ENCODE measurements at places on chromosomes 13 and 19.
A peak's percentile ranks its signal among the peaks of the same experiment; 100 is the strongest.

DNA sequence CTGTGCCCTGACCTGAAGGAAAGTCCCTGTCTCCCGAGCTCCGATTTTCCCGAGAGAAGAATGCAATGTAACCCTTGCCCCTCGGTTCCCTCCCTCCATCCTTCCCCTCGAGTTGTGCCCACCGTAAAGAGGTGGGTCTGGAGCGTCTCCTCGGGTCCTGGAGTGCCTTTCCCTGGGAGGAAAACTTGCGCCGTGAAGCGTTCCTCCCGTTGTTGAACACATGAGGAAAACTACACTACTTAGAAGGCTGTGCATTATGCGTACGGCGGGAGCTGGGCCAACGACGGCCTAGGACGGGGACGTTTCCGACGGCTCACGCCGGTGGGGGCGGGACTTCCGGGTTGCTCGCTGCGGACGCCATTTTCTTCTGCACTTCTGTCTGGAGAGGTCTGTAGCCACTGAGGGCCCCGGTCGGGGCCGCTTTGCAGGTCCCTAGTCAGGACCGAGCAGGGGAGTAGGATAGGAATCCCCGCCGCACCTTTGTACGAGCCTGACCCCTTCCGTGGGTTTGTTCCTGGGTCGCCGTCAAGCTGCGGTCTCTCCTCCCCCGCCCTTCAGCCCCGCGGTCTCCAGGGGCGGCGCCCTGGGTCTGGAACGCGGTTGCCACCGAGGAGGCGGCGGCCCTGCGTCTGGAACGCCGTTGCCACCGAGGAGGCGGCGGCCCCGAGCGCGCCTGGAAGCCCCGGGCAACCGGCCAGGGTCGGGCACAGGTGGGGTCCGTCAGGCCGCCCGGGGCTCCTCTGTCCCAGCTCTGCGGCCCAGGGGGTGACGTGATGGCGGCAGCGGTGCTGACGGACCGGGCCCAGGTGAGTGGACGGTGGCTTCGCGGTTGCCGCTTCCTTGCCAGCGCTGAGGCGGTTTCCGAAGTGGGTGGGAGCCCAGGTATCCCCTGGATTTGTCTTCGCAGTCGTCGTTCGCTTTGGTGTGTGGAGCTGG, at the start of gene ZNF264:
Gene ZNF264, plus strand, starts transcription at position 360 of the 936 bp plus-strand sequence. Its CDS starts 414 bp downstream, at position 774.
- peak; percentile 81 for DNase-seq

DNA sequence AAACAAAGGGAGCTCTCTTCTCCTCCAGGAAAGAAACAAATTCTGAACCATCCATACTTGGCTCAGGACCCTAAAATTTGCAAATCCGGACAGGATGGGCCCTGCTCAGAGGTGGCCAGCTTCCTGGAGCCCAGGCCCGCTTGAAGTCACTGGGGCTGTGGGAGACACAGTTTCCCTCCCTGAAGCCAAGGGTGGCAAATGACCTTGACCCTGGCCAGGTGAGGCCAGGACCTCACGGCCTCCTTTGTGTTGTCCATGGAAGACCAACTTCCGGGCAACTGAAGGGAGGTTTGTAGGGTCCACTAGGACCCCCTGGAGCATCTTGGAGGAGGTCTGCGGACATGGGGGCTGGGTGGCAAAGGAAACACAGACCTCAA, 5.5 kb downstream of the NANOS3 start:
- DNase-seq, result no peak

DNA sequence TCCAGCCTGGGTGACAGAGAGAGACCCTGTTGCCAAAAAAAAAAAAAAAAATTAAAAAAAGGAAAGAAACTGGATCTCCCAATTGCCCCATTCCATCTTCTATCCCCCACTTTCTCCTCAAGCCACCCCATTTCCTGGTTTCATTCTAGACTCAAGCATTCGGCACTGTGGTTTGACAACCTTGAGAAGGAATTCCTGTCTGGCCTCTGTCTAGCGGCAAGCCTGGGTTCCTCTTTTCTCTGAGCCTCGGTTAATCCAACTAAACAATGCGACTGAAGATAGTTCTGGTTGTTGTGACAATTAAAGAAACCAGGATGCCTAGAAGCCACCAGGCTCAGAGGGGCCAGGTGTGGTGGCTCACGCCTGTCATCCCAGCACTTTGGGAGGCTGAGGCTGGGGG, 3.3 kb upstream of the C3 start:
- no peak for DNase-seq

DNA sequence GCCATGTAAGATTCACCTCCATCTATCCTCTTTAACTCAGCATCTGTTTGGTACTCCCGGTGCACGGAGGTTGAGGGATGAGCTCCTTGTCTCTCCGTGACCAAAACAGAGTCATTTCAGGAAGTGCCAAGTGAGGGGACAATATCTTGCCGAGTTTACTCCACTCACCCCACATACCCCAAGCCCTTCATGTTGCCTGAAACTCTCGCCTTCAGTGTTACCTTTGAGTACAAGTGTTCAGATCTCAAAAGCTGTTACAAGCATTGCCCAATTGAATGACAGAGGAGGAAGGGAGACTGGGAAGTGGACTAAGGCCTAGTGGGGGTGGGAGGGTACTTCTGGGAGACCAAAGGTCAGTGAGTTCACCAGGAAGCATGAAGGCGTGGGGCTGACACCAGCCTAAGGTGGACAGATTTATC, 6.0 kb upstream of the SIGLEC12 start:
- DNase-seq, result no peak

GRCh38 chr13:76019421-76020044, 383.4 kb downstream of the LMO7 start:
- no peak for DNase-seq

DNA sequence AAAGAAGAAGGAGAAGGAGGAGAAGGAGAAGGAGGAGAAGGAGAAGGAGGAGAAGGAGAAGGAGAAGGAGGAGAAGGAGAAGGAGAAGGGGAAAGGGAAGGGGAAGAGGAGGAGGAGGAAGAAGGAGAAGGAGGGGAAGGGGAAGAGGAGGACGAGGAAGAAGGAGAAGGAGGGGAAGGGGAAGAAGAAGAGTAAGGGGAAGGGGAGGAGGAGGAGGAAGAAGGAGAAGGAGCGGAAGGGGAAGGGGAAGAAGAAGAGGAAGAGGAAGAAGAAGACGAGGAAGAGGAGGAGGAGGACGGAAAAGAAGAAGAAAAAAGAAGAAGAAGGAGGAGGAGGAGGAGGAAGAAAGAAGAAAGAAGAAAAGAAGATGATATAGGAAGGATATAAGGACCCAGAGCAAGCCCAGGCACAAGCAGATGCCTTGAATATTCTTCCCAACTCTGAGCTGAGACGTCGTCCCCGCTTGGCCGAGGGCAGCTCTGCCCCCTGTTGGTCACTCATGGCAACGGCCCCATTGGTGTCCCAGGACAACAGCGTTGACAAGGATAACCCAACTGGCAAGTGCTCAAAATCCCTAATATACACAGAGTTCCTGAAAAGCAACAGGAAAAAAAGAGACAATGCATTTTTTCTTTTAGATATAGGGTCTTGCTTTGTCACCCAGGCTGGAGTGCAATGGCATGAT, 30.6 kb upstream of the IGSF23 start:
- DNase-seq, result no peak

DNA sequence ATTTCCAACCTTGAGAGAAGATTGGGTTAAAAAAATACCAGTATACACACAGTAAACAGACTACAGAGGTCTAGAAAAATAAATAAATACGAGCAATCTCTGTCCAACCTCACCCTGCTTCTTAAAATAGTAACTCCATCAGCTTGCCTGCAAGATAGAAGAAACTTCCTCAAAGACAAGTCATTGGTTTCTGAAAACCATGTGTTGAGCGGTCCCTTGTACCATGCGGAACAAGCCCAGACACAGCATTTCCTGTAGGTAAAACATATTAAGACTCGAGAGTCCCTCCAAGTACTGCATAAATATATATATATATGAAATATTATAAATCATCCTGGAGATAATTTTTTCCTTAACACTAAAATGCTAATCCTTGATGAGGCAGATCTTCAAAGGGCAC, 157.4 kb downstream of the MZT1 start:
- no peak for DNase-seq

DNA sequence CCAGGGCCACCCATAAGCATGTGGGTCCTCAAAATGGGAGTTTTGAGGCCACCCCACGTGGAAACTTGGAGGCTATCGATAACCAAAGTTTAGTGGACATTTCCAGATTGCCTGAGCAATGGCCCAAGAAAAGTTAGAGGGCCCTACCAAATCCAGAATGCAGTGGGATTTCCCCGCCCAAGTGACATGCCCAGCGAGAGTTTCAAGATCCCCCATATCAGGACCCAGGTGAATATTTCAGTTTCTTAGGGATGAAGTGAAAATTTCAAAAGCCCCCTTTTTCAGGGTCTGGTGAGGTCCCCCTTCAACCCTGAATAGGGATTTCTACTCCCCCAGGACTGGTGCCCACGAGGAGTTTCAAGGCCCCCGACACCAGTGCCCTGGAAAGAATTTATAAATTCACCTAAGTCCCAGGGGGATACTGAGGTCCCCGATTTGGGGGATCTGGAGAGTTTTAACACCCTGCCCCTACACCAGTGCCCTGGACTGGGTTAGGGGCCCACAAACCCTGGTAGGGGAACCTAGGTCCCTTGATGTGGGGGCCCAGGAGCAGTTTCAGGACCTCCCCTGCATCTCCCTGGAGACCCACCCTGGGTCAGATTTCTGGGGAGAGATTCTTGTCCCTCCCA, 695 bp downstream of the BST2 start:
- DNase-seq, result no peak

DNA sequence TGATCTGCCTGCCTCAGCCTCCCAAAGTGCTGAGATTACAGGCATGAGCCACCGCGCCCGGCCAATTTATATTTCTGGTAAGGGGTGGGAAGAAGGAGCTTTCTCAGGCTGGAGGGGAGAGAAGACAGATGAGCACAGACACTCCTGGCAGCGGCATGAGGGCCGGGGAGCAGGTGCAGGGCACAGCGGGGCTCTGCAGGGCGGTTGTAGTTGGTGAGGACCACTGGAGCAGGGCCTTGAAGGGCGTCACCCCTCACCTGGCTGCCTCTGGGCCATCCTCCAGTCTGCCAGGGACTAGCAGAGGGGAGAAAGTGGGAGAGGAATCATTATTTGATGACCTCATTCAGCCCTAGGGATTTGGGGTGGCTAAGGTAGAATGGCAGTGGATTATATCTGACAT, 8.6 kb upstream of the CSNK1G2 start:
- no peak for DNase-seq

DNA sequence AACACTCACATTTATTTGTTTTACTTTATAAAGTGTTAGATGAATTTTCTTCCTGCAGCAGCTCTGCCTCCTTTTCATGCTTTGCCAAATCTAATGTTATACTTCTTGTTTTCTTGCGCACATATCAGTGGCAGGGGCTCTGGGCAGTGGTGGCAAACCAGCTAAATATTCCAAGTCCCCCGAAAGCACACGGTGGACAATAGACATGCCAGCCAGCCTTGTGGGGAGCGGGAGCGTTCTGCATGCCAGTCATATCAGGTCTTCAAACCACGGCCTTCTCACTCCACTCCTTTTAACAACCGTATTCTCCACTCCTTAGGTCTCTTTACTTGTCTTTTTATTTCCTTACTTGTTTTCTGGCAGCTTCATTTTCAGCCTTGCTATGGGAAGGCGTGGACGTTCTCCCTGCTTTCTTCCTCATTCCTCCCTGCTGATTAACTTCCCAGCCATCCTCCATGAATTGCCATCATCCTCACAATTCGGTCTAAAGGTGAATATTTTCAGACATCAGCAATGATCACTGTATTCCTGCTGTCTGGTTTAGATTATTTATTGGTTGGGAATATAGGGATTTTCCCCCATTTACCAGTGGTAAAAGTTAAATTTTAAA, 77.1 kb upstream of the WASF3 start:
- DNase-seq, result no peak

DNA sequence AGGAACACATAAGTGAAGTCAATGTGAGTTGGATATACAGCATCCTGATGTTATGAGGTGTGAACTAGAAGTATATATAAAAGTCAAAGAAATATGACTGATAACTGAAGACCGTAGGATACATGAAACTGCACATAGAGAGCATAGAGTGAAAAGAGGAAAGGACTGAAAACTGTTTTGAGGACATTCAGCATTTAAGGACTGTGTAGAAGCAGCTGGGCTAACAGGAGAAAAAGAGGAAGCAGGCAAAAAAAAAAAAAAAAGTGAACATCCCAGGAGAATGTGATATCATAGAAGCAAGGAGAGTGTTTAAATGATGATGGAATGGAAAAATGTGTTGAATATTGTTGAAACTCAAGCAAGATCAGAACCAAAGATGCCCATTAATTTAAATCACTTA, 363.5 kb downstream of the PCDH20 start:
- no peak for DNase-seq

GRCh38 chr13:113907635-113908617, 44.0 kb upstream of the GAS6 start:
- no peak for DNase-seq

- no peak for DNase-seq
Observed at GRCh38 chr19:48798937-48799336, 11.9 kb downstream of the BCAT2 start.

GRCh38 chr13:38752686-38753085, 65.8 kb downstream of the FREM2 start:
- no peak for DNase-seq

- no peak for DNase-seq
Observed at GRCh38 chr19:10553943-10554381, 10.3 kb downstream of the ATG4D start.

GRCh38 chr13:75416327-75417011, 65.5 kb downstream of the TBC1D4 start:
- no peak for DNase-seq

DNA sequence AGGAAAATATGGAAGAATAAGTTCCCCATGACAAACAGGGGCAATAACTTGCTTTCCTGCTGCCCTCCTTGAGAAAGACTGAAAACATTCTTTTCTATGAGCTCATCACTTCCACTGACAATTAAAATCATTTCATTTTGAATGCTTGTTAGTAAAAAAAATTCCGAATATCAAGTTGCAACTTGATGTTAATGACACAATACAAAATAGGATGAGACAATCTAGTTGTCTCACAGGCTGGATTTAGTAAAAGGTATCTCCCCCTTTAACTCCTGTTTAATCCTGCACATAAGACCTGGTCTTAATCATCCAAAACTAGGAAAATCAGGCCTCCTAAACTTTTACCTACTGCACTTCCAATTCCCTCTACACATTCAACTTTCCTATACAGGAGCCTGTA, 24.7 kb downstream of the IRS2 start:
- DNase-seq, result no peak

- no peak for DNase-seq
Observed at GRCh38 chr13:113327766-113328471, 30.9 kb downstream of the LAMP1 start.

GRCh38 chr19:34171539-34171876, 796 bp upstream of the LSM14A start:
- peak; percentile 29 for DNase-seq

All from stimulated activated CD4-positive, alpha-beta T cell treated with anti-CD3 and anti-CD28 coated beads, Interleukin-1b, Interleukin-23, amount 100 ng/mL, for 4 hours (primary cell).